ENCODE measurements at places on chromosomes 2 and 18. TPM values are rescaled to one million over a fixed set of nuclear protein-coding genes. Genes with fewer than 3 reads are reported as not detected.

Gene HAAO
- not detected for total RNA-seq

Gene PROKR1
- total RNA-seq = not detected

Gene CBLN2
- total RNA-seq = not detected

Gene LRRC30
- not detected for total RNA-seq

Gene PPIG
- 31.6 TPM for total RNA-seq

Gene GBX2
- 1.1 TPM for total RNA-seq
